T-helper 2 cell (primary cell): ENCODE measurements at places on chromosomes 1 and 21.

GRCh38 chr1:246184503-246184902 lies 322.6 kb downstream of the SMYD3 start:
- DNase-seq: no peak

DNA sequence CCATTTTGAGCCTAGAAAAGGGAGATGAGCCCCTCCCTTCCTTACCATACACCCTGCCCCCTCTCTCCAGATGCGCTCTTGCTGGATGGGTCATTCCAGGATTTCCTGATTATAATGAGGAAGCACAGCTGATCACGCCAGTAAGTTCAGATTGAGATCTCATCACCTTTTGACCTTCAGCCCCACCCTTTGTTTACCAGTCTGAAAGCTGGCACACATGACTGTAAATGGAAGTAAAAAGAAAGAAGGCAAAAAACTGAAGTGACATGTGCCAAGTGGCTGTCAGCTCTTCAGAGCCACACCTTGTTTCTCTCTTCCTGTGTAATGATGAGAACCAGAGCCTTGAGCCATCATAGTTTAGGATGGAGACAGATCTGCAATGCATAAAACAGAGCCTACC lies 27.9 kb downstream of the S1PR1 start:
- DNase-seq: peak; percentile 81

DNA sequence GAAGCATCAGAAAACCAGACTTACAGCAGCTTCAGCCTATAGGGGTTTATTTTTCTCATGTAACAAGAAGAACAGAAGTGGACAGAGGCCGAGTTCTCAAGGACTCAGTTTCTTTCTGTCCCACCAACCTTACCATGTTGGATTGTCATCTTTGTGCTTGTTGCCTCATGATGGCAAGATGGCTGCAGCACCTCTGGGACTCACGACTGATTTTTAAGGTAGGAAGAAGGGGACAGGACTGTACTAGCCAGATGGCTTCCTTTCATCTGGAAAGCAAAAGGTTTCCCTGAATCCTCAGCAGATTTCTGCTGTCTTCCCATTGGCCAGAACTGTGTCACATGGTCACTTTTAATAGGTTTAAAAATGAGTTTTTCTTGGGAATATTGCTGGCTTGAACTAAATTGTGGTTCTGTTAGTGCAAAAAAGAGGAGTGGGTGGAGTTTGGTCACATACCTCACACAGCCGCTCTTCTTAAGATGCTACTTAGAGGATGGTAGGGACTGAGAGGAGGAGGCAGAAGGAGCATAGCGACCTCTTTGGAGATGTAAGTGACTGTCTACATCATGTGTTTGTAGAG lies 48.1 kb upstream of the ENAH start:
- no peak for DNase-seq

- peak; percentile 54 for DNase-seq
Measured at GRCh38 chr1:244341455-244342450, 110.0 kb downstream of the ADSS2 start.

GRCh38 chr1:57384284-57384683 lies 39.6 kb downstream of the DAB1 start:
- DNase-seq: no peak

DNA sequence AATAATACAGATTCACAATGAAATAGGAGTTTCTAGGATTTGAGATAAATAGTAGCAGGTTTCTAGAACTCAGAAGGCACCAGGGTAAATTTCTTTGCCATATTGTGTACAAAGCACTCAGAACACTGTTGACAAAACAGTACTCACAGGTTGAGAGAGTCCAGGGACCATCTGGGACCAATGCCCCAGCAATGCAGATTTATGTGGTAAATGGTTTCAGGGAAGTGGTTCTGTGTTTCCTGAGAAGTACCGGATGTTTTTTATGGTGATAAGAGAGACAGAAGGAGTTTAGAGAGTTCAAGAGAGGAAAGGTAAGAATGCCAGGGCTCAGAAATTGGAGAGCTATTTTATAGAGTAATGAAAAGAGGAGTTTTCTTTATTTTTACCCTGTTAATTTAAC lies 29.6 kb upstream of the DIPK1A start:
- peak; percentile 85 for DNase-seq

DNA sequence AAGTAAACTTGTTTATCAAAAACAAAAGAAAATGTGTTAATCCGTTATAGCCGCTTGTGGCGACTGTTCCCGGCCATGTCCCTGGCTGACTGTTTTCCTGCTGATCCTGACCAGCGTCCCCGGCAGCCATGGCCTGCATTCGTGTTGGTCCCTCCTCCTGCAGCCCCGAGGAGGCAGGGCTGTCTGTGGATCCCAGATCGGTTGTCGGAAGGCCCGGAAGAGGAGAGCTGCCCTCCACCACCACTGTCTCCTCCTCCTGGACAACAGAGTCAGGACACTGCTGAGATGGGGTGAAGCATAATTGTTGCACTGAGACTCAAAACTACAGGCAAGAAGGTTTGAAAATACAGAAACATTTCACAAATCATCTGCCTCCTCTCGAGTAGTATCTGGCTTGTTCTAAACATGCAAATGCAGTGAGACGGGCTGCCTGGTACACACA lies 3.6 kb upstream of the MXRA8 start:
- DNase-seq: no peak

DNA sequence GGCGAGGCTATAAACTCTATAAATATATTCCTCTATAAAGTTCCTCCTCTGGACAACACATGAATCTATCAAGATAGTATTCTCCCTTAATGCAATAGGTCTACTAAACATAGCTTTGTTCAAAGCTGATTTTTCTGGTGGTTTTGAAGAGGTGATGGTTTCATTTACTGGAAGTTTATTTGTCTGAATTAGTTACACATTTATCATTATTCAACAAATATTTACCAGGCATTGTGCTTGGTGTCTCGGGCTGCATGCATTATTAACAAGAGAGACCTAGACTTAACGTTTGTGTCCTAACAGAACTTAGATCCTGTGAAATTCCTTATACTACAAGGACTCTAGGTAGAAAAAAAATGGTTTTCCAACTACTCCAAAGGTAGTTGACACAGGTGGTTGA lies 511.4 kb upstream of the B3GALT2 start:
- DNase-seq: no peak

DNA sequence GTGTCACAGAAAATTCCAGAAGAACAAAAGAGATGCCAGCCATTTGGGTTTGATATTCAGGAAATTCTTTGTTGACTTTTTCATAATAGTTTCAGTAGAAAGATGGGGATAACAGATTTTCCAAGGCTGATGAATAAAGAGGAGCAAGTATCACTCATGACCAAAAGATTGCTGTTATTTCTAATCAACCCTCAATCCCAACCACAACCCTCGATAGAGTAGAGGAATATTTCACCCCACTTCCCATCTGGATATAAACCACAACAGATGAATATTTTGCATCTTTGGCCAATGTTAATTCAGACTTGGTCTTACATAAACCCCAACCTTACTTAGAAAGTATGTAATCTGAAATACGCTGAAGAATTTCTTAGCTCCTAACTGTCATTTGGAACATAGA lies 232.4 kb downstream of the SEC16B start:
- no peak for DNase-seq

DNA sequence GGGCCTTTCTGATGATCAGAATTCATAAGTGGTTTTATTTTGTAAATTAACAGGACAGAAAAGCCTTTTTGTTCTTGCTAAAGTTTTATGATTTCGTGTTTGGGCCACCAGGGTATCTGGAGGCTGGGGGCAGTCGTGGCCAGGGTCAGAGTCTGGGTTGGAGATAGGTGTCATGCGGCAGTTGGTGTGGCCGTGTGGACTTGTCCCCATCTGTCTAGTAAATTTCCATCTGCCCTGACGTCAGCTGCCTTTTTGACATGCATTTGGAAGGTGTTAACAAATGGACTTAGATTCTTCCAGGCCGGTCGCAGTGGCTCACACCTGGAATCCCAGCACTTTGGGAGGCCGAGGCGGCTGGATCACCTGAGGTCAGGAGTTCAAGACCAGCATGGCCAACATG lies 56.8 kb downstream of the SKI start:
- DNase-seq: no peak

DNA sequence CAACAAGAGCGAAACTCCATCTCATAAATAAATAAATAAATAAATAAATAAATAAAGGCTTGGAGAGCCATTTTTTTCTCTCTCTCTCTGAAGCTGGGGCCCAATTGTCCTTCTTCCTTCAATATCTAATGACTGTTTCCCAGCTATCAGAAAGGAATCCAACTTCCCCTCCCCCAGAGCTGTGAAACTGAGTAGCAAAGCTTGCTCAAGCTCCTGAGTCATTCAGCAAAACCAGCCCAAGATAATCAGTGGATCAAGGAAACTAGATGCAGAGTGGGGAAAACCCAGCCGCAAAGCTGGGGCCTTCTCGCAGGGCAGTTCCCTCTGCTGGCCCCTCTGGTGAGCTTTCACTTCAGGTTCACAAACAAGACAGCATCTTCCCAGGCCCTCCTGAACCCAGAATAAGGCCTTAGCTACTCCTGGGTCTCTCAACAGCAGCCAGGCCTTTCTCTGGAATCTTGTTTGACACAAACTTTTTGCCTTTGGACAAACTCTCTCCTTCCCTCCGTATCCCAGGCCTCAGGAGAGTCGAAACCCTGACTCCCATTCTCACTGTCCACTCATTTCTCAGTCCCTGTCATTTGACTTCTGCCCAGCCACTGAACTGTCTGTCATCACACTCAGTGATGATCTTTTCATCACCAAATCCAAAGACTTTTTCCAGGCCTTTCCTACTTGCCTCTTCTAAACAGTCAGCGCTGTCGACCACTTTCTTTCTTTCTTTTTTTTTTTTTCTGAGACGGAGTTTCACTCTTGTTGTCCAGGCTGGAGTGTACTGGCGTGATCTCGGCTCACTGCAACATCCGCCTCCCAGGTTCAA lies 18.0 kb upstream of the PTP4A2 start:
- DNase-seq: peak; percentile 72

- DNase-seq: no peak
Measured at GRCh38 chr1:223212441-223212840, 69.4 kb upstream of the TLR5 start.

DNA sequence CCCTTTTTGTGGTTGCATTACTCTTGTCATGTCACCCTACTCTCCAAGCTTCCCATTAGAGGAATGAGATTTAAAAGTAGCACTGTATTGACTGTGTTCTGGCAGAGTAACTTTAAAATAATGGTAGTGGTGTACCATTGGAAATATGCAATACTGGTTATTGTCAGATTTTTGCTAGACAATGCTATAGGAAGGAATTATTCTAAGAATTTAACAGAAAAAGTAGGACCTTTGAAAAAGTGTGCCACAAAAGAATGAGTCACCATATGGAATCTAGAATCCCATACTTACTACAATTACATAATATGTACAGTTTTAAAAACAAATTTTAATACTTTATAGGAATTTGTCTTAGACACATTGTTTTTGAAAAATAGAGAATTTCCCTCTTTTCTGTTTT lies 13.8 kb downstream of the MIER1 start:
- no peak for DNase-seq

- DNase-seq: no peak
Measured at GRCh38 chr1:23444104-23444533, 19.6 kb upstream of the TCEA3 start.

DNA sequence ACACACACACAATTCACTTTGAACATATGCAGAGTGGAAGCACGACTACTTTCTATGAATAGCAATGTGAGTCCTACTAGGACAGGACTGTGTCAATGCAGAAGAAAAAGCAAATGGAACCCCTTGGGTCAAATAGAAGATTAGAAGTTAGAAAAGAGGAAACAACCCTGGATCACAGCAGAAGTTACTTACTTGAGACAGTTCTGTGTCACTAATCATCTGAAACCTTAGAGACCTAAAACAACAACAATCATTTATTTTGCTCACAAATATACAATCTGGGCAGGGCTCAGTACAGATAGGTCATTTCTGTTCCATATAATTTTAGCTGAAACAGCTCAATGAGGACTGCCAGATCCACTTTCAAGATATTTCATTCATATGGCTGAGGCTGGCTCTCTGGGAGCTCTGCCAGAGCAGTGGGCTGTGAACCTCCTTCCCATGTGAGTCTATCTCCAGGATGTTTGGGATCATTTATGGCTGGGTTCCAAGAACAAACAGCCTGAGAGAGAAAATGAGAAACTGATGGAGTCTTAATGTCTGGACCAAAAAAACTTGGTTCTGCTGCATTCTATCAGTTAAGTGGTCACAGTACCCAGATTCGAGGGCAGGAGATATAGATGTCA lies 42.5 kb upstream of the IL10 start:
- no peak for DNase-seq

- DNase-seq: no peak
Measured at GRCh38 chr21:29669416-29669815, 270.4 kb downstream of the GRIK1 start.

GRCh38 chr1:218350801-218351266 lies 5.7 kb downstream of the TGFB2 start:
- DNase-seq: no peak

- no peak for DNase-seq
Measured at GRCh38 chr1:103058391-103058790, 49.9 kb downstream of the COL11A1 start.

- no peak for DNase-seq
Measured at GRCh38 chr1:117577191-117577885, 28.5 kb upstream of the TENT5C start.

DNA sequence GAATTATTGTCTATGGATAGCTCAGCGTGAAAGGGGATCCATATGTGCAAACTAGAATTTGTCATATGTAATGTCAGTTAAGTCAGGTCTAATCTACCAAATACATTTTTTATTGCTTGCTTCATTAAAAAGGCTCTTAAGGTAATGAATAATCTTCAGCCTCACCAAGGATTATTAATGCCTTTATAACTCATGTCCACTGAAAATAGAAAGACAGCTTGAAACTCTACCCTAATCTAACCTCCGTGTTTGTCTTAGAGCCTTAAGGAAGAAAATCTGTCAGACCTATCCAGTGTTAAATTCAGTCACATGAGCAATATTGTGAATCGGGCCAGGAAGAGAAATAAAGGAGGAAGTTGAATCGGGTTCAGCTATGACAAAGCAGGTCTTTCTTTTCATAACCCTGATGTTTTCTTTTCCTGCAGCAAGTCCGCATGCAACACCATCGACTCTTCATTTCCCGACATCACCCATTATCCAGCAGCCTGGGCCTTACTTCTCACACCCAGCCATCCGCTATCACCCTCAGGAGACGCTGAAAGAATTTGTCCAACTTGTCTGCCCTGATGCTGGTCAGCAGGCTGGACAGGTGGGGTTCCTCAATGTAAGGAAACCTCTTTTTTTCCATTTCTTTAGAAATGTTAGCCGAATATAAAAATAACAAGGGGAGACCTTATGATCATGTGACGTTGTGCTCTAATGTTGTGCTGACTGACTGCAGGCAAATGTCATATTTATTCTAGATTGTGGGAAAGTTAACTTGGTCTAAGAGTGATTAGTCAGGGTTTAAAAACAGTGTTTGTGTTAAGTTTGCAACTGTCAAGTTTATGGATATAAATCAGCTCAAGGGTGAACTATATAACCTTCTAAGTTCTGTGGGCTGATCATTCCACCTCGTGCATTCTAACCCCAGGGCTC lies 321.0 kb downstream of the TM2D1 start:
- DNase-seq: no peak

- DNase-seq: no peak
Measured at GRCh38 chr1:5333291-5333690, 658.9 kb downstream of the NPHP4 start.
